ENCODE measurements at places on chromosomes 5 and 9.

DNA sequence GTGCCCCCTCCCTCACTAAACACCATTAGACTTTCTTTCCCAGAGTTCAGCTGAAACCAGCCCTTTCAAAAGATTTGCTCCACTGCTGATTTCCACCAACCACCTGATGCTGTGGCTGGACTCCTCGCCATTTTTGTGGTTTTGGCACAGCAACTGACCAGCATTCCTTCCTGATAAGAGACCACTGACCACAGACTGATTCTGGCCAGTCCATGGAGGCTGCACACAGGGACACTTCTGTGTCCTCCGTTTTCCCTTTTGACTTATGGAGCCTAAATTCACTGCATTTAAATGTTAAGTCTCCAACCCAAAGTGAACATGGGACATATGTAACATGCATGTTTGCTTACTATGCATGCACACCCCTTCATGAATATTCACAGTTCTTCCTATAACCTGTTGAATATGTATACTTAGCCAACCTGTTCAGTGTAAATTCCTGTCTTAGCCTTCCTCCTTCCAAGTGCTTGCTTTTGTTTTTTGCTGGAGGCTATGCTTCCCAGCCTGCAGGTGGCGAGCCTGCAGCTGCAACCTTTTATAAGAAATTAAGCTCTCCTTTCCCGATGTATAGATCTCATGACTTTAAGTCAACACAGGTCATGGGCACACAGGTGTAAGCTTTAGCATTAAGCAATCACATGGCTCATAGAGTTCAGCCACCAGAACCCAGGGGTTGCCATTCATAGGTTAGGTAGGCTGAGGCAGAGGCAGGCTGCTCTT, 78.7 kb downstream of the ACTL7B start:
- peak; percentile 51 for DNase-seq

GRCh38 chr9:85228111-85228855, 513.5 kb downstream of the AGTPBP1 start:
- DNase-seq = no peak

DNA sequence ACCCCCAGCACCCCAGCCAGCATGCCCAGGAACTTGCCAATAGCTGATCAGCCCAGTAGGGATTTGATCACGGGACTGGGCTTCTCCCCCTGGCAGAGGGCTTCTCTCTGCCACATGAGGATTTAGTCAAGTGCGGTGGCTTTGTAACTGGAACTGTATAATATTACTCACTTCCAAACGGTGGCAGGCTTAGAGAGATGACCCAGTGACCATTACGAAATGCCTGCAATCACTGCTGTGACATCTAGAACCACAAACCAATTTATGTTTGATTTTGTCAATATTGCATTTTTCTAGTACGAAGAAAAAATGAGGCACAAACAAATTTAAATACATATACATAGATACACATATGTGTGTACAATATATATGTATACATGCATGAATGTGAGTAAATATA, 192.1 kb downstream of the ERCC6L2 start:
- DNase-seq = no peak

DNA sequence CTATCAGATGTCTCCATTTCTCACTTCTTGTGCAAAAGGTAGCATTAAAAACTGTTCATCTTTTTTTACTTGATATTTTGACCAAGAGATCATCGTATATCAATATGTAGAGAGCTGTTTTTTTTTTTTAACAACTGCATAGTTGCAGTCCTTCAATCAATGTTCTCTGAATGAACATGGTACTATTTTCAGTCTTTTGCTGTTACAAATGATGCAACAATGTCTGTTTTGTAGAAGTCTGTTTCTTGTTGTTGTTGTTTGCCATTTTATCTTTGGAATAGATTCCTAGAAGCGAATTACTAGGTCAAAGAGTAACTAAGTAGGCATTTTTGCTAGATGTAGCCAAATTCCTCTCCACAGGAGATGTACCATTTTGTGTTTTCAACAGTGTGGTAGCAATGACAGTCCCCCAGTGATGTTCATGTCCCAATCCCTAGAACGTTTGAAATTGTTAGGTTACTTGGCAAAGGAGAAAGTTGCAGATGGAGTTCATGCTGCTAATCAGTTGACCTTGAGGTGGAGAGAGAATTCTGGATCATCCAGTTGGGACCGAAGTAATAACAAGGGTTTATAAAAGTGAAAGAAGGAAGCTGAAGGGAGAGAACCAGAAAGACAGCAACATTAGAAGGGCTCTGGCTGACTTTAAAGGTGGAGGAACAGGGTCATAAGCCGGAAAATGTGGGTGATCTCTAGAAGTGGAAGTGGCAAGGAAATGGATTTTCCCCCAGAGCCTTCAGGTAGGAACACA, 6.3 kb downstream of the MTREX start:
- no peak for DNase-seq

- DNase-seq = no peak
These were observed 96.8 kb upstream of the PJA2 start for GRCh38 chr5:109506556-109506955.

GRCh38 chr5:143245929-143246561, 157.4 kb downstream of the NR3C1 start:
- DNase-seq = peak; percentile 80

DNA sequence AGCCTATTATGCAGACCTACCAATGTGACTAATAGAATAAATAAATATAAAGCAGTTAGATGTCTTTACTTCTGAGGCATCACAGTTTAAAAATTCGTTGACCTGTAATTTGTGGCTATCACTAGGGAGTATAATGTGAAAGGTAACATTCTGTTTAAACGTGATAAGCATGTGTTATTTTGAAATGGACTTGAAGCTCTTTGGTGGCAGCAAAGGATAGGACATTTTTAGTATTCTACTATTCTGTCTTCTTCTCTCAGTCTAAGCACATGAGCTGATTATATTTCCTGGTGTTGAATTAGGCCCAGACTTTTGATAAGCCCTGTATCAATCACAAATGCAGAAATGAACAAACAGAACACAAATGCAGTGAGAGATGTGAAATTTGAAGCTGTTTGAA, 974.0 kb upstream of the CDH10 start:
- DNase-seq = no peak

- peak; percentile 37 for DNase-seq
These were observed 115.1 kb downstream of the PALM2AKAP2 start for GRCh38 chr9:109894921-109895758.

- no peak for DNase-seq
These were observed 109.7 kb upstream of the LHFPL2 start for GRCh38 chr5:78758169-78758839.

GRCh38 chr9:136252846-136253245, 7.2 kb upstream of the QSOX2 start:
- no peak for DNase-seq

- peak; percentile 81 for DNase-seq
These were observed 11.2 kb downstream of the DNAJB5 start for GRCh38 chr9:35000535-35001284.

DNA sequence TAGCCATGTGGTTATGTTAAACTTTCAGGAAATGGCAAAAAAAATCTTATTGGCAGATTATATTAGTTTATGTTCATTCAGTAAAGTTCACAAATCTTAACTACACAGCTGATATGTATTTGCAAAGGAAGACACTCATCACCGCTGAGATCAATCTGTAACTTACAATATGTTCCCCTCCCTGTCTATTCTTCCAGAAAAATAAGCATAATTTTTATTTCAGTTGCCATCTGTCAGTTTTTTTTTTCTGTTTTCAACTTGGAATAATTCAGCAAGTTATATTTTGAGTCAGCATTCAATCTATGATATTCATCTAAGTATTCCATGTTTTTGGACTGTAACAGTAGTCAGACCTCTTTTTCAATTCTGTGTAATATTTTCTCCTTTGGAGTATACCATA, 1019.9 kb upstream of the PTPRD start:
- DNase-seq = no peak

- no peak for DNase-seq
These were observed 176.2 kb downstream of the SEC61B start for GRCh38 chr9:99398241-99398640.

- no peak for DNase-seq
These were observed 3.8 kb downstream of the NUDCD2 start for GRCh38 chr5:163456029-163456589.

GRCh38 chr5:96483878-96484277, 50.8 kb upstream of the PCSK1 start:
- DNase-seq = peak; percentile 68

- DNase-seq = peak; percentile 9
These were observed 7.6 kb upstream of the KCNV2 start for GRCh38 chr9:2709645-2710101.

- DNase-seq = no peak
These were observed 112.0 kb upstream of the SELENOP start for GRCh38 chr5:42923710-42924109.

- DNase-seq = peak; percentile 89
These were observed 36.4 kb downstream of the PWWP2A start for GRCh38 chr5:160082614-160083500.

DNA sequence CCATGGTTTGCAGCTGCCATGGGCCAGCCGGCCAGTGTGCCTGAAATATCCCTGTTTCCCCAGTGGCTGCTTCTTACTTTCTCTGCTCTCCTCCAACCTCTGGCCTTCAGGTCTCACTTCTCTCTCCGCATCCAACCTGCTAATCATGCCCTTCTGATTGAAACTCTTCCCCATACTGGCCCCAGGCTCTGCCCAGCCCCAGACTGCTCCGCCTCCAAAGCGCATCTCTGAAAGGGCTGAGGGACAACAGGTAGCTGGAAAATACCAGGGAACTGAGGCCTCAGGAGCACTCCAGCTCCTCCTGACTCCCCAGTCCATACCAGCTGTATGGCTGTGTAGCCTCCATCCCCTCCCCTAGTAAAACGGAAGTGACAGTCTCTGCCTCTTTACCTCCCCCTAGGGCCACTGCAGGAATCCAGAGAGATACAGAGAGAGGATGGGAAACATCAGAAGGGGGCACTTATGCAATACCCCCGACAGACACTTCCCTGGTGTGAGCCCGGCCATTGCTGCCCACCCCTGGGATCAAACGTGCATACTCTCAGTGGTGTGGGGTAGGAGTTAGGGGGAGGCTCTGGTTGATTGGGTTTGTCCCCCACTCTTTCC, 34.2 kb downstream of the PAX5 start:
- no peak for DNase-seq

GRCh38 chr5:120624021-120624563, 160.0 kb downstream of the PRR16 start:
- DNase-seq = peak; percentile 80

- no peak for DNase-seq
These were observed 44.5 kb upstream of the ZNF354A start for GRCh38 chr5:178774866-178775539.

All from cardiac fibroblast (primary cell).